ENCODE measurements at places on chromosomes 1 and 21.

GRCh38 chr1:100037656-100037926 lies 67.8 kb downstream of the SLC35A3 start:
- no peak for DNase-seq

- no peak for DNase-seq
Measured at GRCh38 chr1:89356658-89357400, 7.0 kb upstream of the GBP6 start.

GRCh38 chr1:219657186-219657585 lies 44.3 kb upstream of the ZC3H11B start:
- DNase-seq: no peak

- no peak for DNase-seq
Measured at GRCh38 chr1:68317543-68317942, 85.2 kb upstream of the WLS start.
